Ureter (tissue), 1 donor: ENCODE measurements at places on chromosomes 1 and 21. TPM values are rescaled to one million over a fixed set of nuclear protein-coding genes. Genes with fewer than 3 reads are reported as not detected.

Gene PROK1
- total RNA-seq, result 9.3 TPM

Gene MYBPH
- not detected for total RNA-seq

DNA sequence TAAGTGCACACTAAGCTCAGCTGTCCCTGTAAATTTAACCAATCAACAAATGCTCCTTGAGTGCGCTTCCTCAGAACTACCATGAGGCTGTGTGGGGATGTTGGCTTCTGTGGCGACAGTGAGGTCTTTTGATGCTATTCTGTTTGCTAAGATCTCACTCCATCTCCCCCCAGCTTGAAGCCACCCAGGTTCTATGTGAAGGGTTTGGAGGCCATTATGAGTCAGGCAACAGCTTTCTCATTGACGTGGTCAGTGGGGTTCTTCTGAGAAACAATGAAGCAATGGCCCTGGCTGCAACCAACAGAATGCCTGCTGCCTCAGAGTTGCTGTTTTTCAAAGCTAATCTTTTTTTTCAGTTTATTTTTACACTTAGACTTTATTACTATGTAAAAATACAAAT is 205.5 kb downstream of the PTBP2 start:
- no peak for DNase-seq

DNA sequence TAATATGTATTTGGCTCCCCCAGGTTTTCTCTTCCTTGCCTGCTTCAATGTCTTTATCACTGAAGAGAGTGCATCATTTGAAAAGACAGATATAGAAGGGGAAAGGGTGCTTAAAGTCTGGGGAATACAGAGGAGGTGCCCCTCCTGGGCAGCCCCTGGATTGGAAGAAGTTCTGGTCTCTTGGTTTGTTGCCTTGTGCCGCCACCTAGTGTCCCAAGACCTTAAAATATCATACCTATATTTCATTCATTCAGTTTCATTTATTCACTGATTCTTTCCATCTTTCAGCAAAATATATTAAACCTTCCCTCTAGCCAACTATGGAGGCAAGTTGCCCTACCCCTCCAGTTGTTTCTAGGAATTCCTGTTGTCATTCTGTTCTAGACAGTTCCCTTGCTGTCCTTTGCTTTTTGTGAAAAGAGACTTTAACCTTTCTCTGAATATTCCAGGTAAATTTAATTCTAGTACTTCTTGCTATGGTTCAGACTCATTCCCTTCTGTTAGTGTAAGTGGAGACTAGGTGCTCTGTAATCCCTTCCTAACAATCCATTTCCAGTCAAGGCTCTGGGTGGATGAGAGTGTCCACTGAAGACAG is 56.1 kb downstream of the MEF2D start:
- no peak for DNase-seq

GRCh38 chr1:95196017-95196416 is 38.0 kb upstream of the RWDD3 start:
- DNase-seq, result no peak

DNA sequence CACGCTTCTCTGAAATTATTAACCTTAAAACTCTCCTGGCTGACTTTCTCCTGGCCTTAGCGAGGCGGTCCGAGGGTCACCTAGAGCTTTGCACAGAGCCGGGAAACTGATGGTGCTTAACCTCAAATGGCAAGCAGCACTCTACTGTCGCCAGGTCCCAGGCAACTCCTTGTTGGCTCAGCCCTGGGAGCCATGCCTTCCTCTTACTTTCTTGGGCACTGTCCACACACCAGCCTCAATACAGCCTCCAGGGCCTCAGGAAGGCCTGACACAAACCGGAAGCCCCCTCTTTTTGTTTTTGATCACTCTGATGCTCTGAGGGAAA is 3.8 kb downstream of the TRABD2B start:
- no peak for DNase-seq

DNA sequence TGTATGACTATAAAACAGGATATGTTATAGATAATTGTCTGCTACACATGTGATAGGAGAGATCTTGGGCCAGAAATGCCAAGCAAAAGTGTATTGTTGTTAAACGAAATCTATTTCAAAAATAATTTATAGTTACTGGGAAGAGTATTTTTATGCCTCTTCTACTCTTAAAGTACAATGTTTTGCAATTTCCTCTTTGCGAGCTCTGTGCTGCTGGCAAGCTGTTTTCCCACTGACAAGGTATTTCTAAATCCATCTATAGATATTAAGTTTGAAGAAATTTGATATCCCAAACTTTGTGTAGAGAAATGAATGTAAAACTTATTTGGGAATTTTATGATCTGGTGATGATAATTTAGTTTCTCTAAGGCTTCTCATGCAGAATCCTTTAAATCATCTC is 63.3 kb upstream of the PTGFR start:
- DNase-seq, result no peak
